Small intestine (tissue), 16 donors: ENCODE measurements at places on chromosomes 11 and 22.

- H3K4me1 ChIP-seq = no peaks in the 10 kb centered on the region
- no peak for DNase-seq
- no peaks in the 10 kb centered on the region for H3K27me3 ChIP-seq
Observed at GRCh38 chr11:108825381-108825780, 160.5 kb downstream of the DDX10 start.

- no peak for DNase-seq
- H3K36me3 ChIP-seq = peaks cover 17% of the 10 kb centered on the region
- peaks cover 2% of the 10 kb centered on the region for H3K4me1 ChIP-seq
- H3K4me3 ChIP-seq = no peak overlapping the region
- H3K27me3 ChIP-seq = no peaks in the 10 kb centered on the region
Observed at GRCh38 chr11:12251666-12252560, 125.5 kb upstream of the PARVA start.

DNA sequence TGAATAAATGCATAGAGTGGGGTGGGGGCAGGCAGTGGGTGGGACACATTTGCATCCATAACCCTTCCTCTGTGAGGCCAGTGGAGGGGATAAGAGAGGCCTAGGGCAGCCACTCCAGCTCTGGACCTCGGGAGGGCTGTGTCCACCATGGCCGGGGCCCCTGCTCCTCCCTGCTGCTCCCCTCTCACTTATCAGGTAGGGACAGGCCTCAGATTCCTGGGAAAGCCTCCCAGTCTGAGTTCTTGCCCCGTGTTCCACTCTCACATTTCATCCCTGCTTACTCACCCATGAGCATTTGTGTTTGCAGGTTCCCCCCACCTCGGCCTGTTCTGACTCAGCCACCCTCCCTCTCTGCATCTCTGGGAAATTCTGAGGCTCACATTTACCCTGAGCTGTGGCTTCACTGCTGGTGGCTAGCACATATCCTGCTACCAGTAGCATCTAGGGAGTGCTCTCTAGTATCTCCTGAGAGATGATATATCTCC lies 128.7 kb upstream of the TOP3B start:
- H3K4me3 ChIP-seq = no peak overlapping the region
- no peaks in the 10 kb centered on the region for H3K4me1 ChIP-seq

GRCh38 chr22:40818192-40818746 lies 877 bp downstream of the SLC25A17 start:
- no peaks in the 10 kb centered on the region for H3K27me3 ChIP-seq
- H3K4me3 ChIP-seq = peak overlapping the region; percentile 99
- H3K36me3 ChIP-seq = no peaks in the 10 kb centered on the region
- H3K27ac ChIP-seq = no peak overlapping the region

- no peak overlapping the region for H3K4me3 ChIP-seq
- H3K36me3 ChIP-seq = no peaks in the 10 kb centered on the region
- DNase-seq = no peak
- no peak overlapping the region for H3K27ac ChIP-seq
- no peaks in the 10 kb centered on the region for H3K27me3 ChIP-seq
Observed at GRCh38 chr11:59523541-59523940, 12.2 kb downstream of the OR4D9 start.

GRCh38 chr11:72602250-72602904 lies 71.8 kb downstream of the PDE2A start:
- no peak overlapping the region for H3K4me3 ChIP-seq
- no peaks in the 10 kb centered on the region for H3K36me3 ChIP-seq
- peak; percentile 50 for DNase-seq
- no peaks in the 10 kb centered on the region for H3K4me1 ChIP-seq
- H3K27me3 ChIP-seq = no peaks in the 10 kb centered on the region

GRCh38 chr11:57460022-57460757 lies at the start of gene RTN4RL2:
Gene RTN4RL2 (plus strand): TSS chr11:57460528. CDS start chr11:57460866, 338 bp downstream.
- no peaks in the 10 kb centered on the region for H3K36me3 ChIP-seq
- no peak within 1 kb of the TSS for H3K27ac ChIP-seq
- peaks cover 10% of the 10 kb centered on the region for H3K27me3 ChIP-seq
- no peak within 1 kb of the TSS for H3K4me3 ChIP-seq

DNA sequence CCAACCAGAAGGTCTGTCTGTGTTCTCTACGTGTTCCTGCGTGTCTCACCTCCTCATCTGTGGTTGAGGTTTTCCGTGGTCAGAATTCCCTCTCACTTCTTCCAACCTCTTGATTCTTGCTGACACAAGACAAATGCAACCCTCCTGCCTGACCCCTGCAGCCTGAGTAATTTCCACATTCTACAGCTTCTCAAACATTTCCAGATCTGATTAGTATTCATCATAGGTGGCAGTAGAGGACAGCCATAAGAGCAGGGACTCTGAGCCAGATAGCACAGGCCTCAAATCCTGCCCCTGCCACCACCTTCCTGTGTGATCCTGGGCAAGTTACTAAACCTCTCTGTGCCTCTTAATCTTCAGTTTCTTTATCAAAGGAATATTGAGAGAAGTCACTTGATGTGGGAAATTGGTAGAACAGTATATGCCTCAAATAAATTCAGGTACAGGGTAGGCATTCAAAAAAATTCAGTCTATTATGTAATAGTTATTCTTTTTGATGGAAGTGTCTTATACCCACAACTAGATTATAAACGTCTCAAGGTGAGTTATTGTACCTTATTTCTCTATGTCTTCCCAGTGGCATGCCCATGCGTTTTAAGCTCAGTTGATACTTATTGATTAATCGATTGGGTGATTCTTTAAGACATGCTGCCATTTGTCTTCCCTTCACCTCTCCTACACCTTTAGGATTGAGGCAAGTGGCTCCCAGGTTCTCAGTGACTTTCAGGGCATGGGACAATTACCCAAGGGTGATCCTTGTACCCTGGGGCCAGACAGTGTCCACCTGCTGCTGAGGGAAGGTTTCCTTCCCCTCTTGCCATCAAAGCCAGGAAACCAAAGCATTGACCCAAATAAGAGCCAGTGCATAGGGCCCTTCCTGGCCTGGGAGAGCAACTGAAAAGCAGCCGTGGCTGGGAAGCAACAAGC lies 19.6 kb downstream of the POU2AF1 start:
- H3K4me3 ChIP-seq = no peak overlapping the region
- H3K27me3 ChIP-seq = no peaks in the 10 kb centered on the region
- no peaks in the 10 kb centered on the region for H3K36me3 ChIP-seq
- peak overlapping the region; percentile 87 for H3K27ac ChIP-seq

GRCh38 chr11:15742626-15743519 lies 613.5 kb downstream of the SOX6 start:
- peak; percentile 41 for DNase-seq
- no peak overlapping the region for H3K4me3 ChIP-seq
- H3K4me1 ChIP-seq = peaks cover 8% of the 10 kb centered on the region
- no peak overlapping the region for H3K27ac ChIP-seq
- no peaks in the 10 kb centered on the region for H3K36me3 ChIP-seq

DNA sequence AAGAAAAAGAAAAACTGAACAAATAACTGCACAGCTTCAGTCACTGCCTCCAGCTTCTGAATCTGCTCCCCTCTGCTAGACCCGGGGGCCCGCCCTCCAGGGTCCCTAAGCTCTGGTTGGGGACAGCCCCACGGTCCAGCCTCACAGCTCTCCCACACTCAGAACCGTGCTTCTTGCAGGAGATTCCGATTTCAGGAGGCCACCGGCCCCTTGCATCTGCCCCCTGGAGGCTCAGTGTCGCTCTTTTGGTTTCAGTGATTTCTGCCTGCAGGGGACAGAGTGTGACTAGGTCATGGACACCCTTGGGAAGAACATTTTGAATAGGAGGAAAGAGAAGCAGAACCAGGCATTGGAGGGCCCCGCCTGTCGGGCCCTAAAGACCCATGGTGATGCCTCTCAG lies 23.1 kb upstream of the RPS3 start:
- no peak overlapping the region for H3K4me3 ChIP-seq
- peaks cover 9% of the 10 kb centered on the region for H3K4me1 ChIP-seq
- no peaks in the 10 kb centered on the region for H3K27me3 ChIP-seq
- H3K36me3 ChIP-seq = no peaks in the 10 kb centered on the region
- H3K27ac ChIP-seq = no peak overlapping the region

GRCh38 chr11:17428925-17429324 lies 40.5 kb upstream of the KCNJ11 start:
- no peak for DNase-seq
- no peaks in the 10 kb centered on the region for H3K36me3 ChIP-seq
- H3K4me3 ChIP-seq = no peak overlapping the region
- no peaks in the 10 kb centered on the region for H3K4me1 ChIP-seq
- H3K27me3 ChIP-seq = no peaks in the 10 kb centered on the region

- peaks cover 48% of the 10 kb centered on the region for H3K27me3 ChIP-seq
- H3K4me1 ChIP-seq = no peaks in the 10 kb centered on the region
- H3K4me3 ChIP-seq = peak overlapping the region; percentile 64
- no peak for DNase-seq
- H3K36me3 ChIP-seq = no peaks in the 10 kb centered on the region
Observed at GRCh38 chr22:27801202-27801615, 347 bp downstream of the MN1 start.

DNA sequence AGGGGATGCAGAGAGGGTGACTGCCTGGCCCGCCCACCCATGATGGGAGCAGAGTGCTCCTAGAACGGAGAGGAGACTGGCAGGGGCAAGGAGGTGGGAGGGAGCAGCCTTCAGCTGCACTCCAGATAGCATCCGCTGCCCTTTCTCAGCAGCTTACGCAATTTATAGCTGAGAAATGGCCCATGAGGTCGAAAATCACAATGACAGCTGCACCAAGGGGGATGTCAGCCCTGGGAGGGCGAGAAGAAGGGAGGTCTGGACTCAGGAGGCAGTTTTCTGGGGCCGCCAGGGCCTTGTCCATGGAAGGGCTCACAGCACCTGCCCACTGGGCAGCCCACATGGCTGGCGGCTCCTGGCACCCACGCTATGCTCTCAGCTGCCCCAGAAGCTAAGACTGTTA lies 17.6 kb upstream of the MOB2 start:
- no peaks in the 10 kb centered on the region for H3K4me1 ChIP-seq
- H3K27ac ChIP-seq = no peak overlapping the region
- no peak for DNase-seq

DNA sequence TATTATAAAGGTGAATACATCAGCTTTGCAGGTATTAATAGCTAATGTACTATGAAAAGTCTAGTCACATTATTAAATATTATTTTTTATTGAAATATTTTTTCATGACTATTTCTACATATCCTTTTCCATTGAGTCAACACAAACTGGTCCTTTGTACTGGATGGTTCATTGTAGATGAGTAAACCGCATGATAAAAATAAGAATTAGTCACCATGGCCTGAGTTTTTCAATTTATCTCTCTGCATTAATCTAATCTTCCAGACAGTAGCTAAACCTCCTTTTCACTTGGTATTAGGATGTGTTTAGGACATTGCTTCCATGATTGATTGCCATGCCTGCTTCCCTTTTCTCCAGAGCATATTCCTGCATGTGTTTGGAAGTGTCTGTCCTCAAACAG lies 439.4 kb upstream of the ARHGAP42 start:
- H3K4me1 ChIP-seq = no peaks in the 10 kb centered on the region
- DNase-seq = no peak
- no peaks in the 10 kb centered on the region for H3K27me3 ChIP-seq
- H3K27ac ChIP-seq = no peak overlapping the region
- H3K36me3 ChIP-seq = no peaks in the 10 kb centered on the region

DNA sequence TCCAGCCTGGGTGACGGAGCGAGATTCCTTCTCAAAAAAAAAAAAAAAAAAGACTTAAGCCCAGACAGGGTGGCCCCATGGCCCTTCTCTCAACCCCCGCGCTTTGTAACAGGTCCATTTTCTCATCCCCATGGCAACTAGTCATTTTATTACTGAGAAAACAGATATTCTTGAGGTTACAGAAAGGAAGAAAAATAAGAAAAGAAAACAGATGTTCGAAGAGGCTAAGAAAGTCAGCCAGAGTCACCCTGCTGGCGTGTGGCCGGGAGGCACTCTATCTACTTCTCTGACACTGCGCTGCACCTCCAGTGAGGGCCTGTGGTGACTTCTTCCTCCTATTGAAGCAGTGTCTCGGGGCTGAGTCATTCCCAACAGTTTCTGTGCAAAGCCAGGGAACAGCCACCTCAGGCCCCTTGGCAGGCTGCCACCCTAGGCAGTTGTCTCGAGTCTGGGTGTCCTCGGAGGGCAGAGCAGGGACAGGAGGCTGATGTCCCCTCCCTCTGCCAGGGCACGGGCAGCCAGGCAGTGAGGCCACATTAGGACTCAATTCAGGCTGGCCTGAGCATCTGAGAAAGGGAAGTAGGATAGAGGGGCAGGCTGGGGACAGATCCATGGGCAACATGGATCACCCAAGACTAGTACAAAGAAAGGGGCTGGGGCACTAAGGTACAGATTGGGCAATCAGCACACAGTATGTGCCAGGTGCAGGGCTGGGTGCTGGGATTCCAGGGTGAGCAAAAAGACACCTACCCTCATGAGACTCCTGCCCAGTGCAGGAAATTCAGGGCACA lies 16.4 kb upstream of the SYVN1 start:
- H3K36me3 ChIP-seq = no peaks in the 10 kb centered on the region
- peak; percentile 73 for DNase-seq
- peak overlapping the region; percentile 48 for H3K27ac ChIP-seq
- peaks cover 11% of the 10 kb centered on the region for H3K4me1 ChIP-seq
- no peak overlapping the region for H3K4me3 ChIP-seq

- H3K36me3 ChIP-seq = no peaks in the 10 kb centered on the region
- H3K4me3 ChIP-seq = no peak overlapping the region
- H3K27ac ChIP-seq = no peak overlapping the region
- no peaks in the 10 kb centered on the region for H3K27me3 ChIP-seq
Observed at GRCh38 chr11:5364214-5364613, 12.9 kb downstream of the OR51B6 start.

DNA sequence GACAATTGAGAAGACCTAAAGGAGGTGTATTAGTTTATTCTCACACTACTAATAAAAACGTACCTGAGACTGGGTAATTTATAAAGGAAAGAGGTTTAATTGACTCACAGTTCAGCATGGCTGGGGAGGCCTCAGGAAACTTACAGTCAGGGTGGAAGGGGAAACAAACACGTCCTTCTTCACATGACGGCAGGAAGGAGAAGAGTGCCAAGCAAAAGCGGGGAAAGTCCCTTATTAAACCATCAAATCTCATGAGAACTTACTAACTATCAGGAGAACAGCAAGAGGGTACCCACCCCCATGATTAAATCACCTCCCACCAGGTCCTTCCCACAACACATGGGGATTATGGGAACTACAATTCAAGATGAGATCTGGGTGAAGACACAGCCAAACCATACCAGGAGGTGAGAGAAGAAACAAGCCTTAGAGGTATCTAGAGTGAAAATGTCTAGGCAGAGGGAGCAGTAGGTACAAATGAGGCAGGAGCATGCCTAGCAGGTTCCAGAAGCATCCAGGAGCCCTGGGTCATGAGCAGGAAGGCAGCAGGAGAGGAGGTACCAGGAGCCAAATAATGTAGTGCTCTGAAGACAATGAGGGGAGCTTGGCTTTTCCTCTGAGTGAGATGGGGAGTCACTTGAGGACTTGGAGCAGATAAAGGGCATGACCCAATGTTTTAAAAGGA lies 31.6 kb downstream of the IL10RA start:
- H3K4me3 ChIP-seq = no peak overlapping the region
- H3K4me1 ChIP-seq = no peaks in the 10 kb centered on the region
- no peaks in the 10 kb centered on the region for H3K27me3 ChIP-seq
- no peaks in the 10 kb centered on the region for H3K36me3 ChIP-seq
- no peak overlapping the region for H3K27ac ChIP-seq

DNA sequence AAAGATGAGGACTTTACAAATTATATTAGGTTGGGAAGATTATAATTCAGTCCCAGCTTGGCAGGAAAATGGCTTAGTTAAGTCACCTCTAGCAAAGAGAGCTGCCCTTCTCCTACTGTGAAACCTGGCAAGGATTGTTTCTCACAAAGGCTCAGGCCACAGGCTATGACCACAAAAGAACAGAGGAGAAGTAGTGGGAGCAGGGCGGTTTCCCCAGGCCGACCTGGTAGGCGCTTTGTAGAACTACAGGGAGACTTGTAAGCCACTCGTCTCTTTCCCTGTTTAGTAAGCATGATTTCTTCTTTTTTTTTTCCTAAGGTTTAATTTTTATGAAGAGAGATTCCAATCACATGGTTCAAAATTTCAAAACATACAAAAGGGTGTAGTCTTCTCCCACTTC lies 4.6 kb downstream of the SNAP29 start:
- no peak overlapping the region for H3K4me3 ChIP-seq
- no peak overlapping the region for H3K27ac ChIP-seq
- no peaks in the 10 kb centered on the region for H3K36me3 ChIP-seq
- H3K4me1 ChIP-seq = no peaks in the 10 kb centered on the region
- no peaks in the 10 kb centered on the region for H3K27me3 ChIP-seq
